ENCODE measurements at places on chromosomes 1 and 21.

DNA sequence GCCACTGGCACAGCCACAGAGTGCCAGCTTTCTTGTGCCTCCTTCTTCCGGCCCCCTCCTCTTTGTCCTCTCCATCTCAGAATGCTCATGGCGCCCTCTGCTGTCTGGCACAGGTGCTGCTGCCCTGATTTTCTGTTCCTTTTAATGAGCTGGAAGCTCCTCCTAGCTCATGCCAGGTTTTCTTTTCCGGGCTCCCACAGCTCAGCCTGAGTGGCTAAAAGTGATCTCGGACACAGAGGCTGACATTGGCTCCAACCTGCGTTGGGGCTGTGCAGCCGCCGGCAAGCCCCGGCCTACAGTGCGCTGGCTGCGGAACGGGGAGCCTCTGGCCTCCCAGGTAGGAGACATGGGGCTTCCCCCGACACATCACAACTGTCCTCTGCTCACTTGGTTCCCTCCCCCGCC lies 18.7 kb downstream of the CNTN2 start:
- DNase-seq, result peak; percentile 18

DNA sequence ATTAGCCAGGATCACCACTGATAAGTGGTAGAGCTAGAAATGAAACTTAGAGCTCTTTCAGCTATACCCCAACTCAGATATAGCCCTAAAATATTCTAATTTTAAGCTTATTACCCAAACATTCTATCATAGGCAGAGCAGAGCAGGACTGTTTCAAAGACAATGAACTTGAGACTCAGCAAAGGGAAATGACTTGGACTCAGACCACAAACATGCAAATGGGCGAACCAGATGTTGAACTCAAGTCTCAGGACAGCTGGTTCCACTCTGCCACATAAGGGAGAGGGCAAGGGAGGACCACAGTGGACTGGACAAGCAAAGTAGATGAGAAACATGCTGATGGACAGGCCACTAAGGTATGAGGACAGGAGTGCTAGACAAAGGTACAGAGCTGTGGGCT lies 315.3 kb downstream of the OMA1 start:
- no peak for DNase-seq

- DNase-seq, result no peak
Measured at GRCh38 chr1:47482786-47483185, 44.9 kb downstream of the FOXD2 start.

DNA sequence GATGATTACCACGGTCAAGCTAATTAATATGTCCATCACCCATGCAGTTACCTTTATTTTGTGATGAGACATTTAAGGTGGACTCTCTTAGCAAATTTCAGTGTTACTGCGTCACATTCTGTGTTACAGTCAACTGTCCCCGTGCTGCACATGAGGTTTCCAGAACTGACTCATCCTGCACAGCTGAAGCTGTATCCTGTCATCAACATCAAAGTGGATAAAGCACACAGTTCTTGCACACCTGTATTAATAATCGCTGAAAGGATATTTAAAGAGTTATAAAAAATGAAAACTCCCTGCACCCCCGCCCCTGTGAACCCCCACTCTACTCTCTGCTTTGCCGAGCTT lies 3.4 kb upstream of the KRTAP10-5 start:
- no peak for DNase-seq

- DNase-seq, result no peak
Measured at GRCh38 chr1:152189657-152190442, 30.8 kb upstream of the RPTN start.

- no peak for DNase-seq
Measured at GRCh38 chr1:38111589-38111988, 65.0 kb upstream of the POU3F1 start.

DNA sequence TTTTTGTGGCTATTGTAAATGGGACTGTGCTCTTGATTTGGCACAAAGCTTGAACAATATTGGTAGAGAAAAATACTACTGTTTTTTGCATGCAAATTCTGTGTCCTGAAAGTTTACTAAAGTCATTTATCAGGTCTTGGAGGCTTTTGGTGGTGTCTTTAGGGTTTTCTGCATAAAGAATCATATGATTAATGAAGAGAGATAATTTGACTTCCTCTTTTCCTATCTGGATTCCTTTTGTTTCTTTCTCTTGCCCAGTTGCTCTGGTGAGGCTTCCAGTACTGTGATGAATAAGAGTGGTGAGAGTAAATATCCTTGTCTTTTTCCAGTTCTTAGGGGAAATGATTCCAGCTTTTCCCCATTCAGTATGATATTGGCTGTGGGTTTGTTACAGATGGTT lies 1166.7 kb downstream of the NCAM2 start:
- no peak for DNase-seq

DNA sequence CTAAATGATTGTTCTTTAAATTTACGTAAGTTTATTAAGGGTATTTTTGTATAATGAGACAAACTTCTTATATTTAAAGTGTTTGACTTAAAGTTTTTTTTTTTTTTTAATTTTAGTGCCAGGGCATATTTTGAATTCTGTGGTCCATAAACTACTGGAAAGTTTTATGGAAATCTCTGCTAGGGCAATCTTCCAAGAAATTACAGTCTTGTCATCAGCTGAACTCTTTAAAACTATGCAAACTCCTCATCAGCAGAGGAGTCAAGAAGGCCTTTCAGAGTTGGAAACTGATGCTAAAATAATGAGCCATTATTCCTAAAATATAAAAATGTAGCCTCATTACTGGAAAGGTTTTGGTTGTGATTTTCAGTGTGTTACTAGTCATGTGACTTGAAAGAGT lies 1201.9 kb downstream of the BRINP3 start:
- no peak for DNase-seq

DNA sequence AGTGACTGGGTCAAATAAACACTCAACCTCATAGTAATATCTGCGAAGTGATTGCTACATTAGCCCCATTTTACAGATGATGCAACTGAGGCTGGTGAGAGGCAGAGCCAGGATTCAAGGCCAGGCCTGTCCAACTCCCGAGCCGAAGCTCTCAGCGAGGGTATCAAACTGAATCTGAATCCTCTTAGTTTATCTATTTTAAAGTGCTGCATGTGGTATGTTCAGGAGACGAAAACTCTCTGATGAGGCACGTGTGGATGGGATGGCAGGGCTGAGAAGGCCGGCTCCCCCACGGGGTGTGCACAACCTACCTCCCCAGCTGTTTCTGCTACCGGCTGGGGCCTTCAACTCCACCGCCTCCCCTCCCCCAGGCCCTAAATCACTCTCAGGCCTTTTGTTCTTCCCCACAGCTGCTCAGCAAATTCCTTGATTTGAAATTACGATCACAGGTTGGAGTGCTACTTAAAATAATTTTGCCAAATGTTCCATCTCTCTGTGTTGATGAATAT lies 171.8 kb downstream of the TOMM20 start:
- DNase-seq, result no peak

DNA sequence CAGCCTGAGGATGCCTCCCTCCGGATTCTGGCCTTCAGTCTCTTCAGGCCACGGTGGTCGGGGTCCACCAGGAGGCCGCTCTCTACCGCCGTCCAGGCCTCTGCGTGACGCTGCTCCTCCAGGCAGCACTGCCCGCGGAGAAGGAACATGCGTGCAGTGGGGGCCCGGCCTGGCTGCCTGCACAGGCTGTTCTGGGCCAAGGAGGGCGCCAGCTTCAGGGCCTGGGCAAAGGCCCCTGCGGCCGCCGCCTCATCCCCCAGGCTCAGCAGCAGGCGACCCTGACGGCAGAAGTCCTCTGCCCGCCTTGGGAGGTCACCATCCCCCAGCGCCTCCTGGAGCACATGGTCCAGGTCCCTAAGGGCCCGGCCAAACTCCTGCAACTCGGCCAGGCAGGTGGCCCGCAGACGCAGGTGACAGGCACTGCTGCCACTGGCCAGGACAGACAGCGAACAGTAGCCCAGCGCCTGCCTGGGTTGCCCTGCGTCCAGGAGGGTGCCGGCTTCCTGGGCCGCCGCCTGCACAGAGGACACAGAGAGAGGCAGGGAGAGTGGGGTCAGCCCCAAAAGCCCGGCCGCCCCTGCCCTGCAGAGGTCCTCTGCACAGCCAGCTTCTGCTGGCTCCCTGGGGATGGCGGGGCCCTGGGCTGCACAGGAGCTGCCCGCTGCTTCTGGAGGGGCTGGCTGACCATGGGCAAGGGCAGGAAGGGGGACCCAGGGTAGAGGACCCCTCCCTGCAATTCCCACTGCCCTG lies 8.7 kb upstream of the MMEL1 start:
- DNase-seq, result no peak

DNA sequence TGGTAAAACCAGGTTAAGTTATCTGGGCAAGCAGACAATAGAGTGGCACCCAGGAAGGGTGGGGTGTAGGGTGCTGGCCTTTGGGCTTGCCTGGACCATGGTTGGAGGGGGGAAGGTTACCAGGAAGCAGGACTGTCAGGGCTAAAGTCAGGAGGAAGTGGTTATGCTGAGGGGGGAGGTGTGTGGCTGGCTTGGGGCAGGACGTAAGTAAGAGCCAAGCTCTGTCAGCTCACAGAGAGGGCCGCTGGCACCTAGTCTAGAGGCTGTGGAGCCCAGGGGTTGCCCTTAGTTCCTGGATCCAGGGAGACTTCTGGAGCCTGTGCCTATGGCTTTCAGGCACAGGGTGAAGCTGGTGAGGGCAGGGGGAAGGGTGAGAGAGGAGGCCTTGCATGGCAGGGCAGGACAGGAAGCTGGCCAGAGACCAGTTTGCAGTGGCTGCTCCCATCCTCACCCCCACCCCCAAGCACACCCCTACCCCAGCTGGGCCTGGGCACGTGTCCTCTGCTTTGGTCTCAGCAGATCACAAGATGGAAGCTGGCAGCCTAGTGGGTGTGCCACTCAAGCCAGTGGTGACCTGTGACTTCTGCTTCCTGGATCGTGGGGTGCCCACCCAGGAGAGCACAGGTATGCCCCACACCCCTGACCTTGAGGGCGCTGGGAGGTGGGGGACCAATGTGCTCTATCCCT lies 20.5 kb upstream of the SMYD3 start:
- no peak for DNase-seq

DNA sequence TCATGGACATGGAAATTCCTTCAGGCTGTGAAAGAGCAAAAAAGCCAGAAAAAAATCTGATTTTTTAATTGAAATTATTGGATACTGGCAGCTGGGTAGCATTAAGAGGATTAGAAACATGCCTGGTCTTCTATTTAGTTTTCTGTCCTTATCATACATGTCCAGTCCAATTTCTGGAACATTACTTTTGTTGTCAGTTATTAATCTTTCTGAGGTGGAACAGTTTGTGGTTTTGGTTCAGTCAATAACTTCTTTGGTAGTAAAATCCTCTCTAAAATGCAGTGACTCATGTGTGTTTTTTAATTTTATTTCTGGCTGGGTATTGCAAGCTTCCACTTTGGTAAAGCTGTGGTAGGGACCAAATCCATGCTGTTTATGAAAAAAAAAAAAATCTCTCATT lies 687.0 kb upstream of the ADGRL2 start:
- no peak for DNase-seq

DNA sequence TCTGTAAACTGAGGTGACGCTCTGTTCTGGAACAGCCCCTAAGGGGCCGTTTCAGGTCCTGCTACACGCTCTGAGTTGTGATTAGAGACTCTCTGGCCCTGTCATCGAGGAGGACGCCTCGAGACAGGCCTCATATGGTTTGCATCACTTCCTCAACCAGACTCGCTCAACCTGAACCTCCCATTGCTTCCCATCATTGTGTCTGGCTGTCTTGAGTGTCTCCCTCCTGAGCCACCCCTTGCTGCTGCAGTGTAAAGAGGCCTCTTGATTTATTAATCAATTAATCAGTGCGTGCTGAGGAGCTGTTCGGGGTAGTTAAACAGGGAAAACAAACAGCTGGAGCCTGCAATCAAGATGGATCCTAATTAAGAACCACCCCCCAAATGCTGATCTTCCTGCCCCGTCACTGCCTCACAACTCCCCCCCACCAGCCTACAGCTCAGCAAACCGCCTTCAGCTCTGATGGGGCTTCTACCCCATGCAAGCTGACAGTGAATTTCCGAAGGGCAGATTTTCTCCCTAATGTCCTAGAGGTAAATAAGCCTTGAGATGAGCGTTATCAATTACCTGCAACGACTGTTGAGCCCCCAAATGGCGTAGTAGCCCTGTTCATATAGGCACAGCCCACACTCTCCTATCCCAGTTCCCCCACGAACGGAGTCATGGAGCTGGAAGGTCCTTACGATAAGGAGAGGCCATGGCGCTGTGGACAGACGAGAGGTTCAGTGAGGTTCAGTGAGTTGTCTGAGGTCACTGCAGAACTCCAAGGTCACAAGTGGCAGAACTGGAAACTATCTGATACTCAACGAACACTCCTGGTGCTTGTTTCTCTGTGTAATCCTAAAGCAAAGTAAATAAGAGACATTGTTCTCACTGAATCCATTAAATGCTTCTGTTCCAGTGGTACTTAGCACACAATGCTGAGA lies 210.6 kb downstream of the KIF26B start:
- no peak for DNase-seq

DNA sequence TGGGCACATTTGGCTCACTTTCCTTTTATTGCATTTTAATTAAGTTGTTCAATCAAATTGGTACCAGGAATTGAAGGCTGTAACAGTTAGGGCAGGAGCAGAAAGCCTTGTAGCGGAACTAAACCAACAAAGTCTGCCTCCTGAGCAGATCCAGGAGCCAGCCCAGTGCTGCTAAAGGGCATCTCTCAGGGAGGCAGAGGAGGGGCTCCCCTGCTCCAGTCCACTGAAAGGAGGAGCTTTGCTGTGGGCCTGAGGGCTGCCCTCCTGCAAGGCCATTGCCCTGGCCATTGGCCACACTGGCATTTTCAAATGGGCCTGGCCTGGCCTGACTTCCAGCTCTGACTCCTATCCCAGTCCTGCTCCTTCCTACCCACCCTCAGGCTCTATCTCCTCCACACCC lies 3.7 kb upstream of the TRABD2B start:
- DNase-seq, result no peak

DNA sequence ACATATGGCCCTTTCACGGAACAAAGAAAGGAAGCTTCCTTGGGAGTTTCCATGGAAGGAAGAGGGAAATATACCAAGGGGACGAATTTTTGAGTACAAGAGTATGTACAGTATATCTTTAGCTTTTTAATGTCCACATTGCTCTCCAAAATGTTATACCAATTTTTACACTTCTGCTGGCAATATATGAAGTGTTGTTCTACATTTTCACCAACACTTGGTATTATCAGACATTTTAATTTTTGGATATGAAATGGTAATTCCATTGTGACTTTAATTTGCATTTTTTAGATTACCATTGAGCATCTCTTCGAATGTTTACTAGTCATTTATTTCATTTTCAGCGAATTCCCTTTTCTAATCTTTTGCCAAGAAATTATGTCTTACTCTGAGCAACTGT lies 5.5 kb upstream of the VPS45 start:
- no peak for DNase-seq

- no peak for DNase-seq
Measured at GRCh38 chr1:40383488-40384412, 10.2 kb downstream of the SMAP2 start.

GRCh38 chr1:212127221-212127620 lies 91.7 kb downstream of the DTL start:
- no peak for DNase-seq

All from AG09319 (cell line).